Stomach (tissue), 19 donors: ENCODE measurements at places on chromosomes 6 and 20.
A peak's percentile ranks its signal among the peaks of the same experiment; 100 is the strongest.

- no peak for DNase-seq
Measured at GRCh38 chr6:36717231-36717825, 19.7 kb downstream of the RAB44 start.

DNA sequence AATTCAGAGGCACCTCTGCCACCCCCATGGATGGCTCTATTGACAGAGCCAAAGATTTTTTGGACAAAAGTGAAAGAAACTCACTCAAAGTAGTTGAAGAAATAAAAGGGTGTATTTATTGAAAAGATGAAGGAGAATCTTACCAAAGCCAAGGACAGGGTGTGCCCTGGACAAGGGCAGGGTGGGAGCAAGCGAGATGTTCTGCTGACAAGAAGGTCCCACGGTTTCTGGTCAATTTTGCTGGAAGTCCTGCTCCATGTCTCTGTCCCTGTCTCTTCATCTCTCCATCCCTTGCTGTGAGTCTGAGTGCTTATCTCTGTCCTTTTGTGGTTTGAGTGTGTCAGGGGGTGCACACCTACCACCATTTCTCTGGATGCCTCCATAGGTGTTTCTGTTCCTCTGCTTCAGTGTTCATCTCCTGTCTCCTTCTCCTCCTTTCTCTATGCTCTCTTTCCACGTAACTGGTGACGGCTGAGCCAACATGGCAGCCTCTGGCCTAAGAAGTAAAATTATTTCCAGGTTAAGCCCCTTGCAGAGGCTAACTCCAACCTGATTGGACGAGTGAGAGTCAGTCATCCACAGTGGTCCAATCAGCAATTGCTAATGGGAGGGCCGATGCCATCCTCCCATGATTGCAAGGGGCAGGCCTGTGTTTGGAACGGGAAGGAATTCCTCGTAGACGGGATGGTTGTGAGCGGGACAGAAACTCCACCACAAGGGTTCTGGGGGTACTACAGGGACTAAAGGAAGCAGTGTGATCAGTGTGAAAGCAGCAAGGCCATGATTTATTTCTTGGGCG lies 502.1 kb upstream of the CDH4 start:
- no peak for DNase-seq

- peak; percentile 84 for DNase-seq
Measured at GRCh38 chr6:31775184-31775583, 1.9 kb downstream of the VWA7 start.

- DNase-seq, result peak; percentile 85
Measured at GRCh38 chr6:128601060-128601459, 80.7 kb upstream of the PTPRK start.

- no peak for DNase-seq
Measured at GRCh38 chr20:3980260-3981131, 34.9 kb downstream of the RNF24 start.

DNA sequence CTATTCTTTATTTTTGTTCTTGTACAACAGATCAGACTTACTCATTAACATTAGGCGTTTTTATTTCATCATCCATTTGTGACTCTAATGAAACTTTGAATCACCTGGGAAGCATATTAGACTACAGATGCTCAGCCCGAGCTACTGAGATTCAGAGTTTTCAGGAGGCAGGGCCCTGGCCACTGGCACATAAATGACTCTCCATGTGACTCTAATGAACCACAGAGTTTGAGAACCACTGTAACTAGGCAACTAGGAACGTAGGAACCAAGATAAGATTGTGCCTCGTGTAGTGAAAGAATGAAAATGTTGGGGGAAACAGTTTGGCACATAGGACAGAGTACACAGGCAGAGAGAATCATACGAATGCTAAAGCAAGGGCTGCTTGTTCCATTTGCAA lies 405.9 kb upstream of the BTBD3 start:
- peak; percentile 66 for DNase-seq

- DNase-seq, result no peak
Measured at GRCh38 chr20:35347011-35347410, 54.8 kb upstream of the FAM83C start.

DNA sequence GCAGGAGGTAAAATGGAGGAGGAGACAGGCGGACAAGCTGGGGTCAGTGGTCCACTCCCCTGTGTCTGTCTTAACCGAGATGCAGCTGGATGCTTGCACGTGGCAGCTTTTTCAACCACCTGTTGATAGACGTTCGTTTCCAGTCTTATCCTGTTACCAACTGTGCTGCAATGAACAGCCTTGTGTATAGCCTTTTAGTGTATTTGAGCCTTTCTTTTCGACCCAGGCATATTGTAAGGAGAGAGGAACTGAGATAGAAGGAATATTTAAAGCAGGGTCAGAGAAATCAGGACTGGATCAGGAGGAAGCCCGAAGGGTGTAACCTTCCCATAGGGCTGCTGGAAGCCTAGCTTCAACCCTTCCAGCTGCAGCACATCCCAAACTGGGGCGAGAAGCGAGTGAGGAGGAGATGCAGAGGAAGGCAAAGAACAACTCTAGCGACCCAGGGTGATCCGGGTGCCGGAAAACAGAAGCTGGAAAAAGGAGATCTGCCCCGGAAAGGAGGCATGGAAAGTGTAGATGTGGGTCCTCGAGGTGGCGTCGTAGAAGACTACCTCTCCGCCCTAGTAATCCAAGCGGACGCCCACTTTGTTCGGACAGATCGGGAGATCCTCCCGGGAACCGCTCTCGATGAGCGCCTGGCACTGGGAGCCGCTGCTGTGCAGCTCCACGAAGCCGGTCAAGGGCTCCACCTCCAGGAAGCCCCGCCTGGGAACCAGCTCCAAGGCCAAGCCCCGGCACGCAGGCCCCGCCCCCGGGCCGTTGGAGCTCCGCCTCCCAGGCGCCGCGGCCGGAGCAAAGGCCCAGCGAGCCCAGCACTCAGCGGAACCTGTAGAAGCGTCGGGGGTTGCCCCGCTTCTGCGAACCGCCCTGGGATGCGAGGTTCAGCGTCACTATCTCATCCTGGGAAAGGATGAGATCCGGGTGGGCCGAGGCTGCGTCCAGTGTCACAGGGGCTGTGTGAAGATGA lies 11.2 kb downstream of the TRIM31 start:
- peak; percentile 95 for DNase-seq

DNA sequence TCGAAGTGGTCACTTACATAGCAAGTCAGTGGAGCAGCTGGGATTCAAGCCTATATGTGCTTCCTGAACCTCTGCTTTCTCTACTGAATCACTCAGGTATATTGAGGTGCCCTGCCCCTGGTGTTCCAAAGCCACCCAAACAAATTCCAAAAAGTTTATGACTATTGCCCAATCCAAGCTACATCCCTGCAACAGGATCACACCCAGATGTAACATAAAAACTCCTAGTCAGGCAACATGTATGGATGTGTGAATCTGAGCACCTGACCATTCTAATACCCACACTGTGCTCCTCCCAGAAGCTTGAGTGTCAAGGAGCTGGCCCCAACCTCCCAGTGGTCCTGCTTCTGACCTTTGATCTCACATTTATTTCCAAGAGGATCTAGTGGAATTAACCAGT lies 39.5 kb upstream of the SIRPA start:
- no peak for DNase-seq

GRCh38 chr6:109794201-109794923 lies 103.3 kb downstream of the FIG4 start:
- no peak for DNase-seq

- DNase-seq, result no peak
Measured at GRCh38 chr6:159862103-159862502, 28.7 kb upstream of the MAS1 start.

- no peak for DNase-seq
Measured at GRCh38 chr20:44883214-44883902, 2.1 kb upstream of the YWHAB start.
